A549 treated with AZD2906 at 1 μM for 4 hours (cell line): ENCODE measurements at places on chromosomes 5 and 9. TPM values are rescaled to one million over a fixed set of nuclear protein-coding genes. Genes with fewer than 3 reads are reported as not detected.

OMD gene
- not detected in 5 replicates for total RNA-seq

HEXB gene
- 99.7 to 111 TPM (median 108 TPM) in 5 replicates for total RNA-seq

UBE2QL1 gene
- 3.7 to 4.6 TPM (median 4.4 TPM) in 5 replicates for total RNA-seq

TMEM232 gene
- 0.10 to 0.34 TPM (median 0.27 TPM) in 4 of 5 replicates, not detected in the other for total RNA-seq

AFAP1L1 gene
- 12.3 to 15.7 TPM (median 15.4 TPM) in 5 replicates for total RNA-seq
